HCEC 1CT (cell line): ENCODE measurements at places on chromosomes 11 and 22.
A peak's percentile ranks its signal among the peaks of the same experiment; 100 is the strongest.

- no peak for DNase-seq
These were observed 63.5 kb downstream of the BRD1 start for GRCh38 chr22:49764127-49764581.

- peak; percentile 53 for DNase-seq
These were observed 146.5 kb upstream of the RAG2 start for GRCh38 chr11:36744375-36745168.

GRCh38 chr22:32775957-32776356 is 25.5 kb upstream of the TIMP3 start:
- no peak for DNase-seq

DNA sequence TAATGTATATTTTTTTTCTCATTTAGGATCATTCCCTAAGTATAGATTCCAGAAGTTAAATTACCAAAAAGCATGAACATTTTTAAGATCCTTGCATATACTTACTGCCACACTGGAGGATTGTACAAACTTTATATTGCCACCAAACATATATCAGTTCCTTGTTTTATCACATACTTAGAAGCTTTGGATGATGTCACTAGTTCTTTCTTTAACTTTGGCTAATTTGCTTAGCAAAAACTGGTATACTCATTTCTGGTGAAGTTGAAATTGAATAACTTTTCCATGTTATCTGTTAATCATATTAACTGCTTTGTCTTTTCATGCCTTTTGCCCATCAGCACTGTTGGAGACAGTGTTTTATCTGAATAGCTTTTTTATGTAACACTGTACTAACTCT is 31.6 kb upstream of the PRDM10 start:
- DNase-seq, result no peak

DNA sequence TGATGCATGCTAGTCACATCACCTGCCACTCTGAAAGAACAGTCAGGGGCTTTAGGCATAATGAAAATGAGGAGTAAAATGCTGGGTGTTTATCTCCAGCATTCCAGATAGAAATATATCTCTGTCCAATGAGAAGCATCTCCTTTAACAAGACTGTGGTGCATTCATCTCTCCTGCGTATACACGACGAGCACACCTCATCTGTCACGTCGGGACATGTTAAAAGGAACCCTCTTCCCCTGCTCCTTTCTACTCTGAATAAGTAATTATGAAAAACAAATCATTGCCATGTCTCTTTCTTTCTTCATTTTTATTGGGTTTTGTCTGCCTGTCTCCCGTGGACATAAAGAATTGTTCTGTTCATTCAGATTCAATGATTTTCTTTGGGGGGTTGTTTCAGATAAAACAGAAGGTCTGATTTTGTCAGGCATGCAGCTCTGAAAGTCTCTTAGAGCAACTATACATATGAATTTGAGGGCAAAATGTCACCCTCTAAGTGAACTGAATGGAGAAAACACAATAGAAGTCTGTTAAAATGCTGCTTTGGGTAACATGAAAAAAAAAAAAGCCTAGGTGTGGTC is 195.0 kb downstream of the MAML2 start:
- no peak for DNase-seq

DNA sequence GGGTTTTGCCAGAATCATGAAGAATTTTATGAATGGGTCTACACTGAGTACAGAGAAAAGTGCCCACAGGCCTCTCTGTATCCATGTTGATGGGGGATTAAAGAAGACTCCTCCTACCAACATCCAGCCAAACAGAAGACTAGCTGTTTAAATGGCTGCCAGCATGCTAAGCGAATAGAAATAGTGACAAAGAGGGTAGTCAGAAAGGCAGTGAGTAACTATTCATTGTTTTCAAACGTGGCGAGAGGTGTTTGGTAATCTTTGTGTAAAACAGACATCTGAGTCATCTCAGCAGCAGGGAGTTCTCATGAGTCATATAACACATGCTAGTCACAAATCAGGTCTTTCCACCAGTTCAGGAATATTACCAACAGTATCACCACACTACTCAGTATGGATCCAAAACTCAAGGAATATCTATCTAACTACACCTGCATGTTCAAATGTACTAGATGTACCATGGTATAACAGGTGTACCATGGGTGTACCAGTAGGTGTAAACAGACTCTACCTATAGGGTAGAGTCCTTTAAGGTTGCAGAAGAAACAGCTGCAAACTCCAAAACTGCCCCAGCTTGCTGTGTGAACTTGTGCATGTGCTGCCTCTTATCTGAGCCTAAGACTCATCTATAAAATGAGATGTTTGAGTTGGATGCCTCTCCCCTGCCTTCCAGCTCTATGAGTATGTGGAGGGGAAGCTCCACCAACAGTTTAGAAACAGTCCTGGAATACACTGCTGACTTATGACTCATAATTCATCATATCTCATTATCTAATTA is 82.0 kb downstream of the SLC1A2 start:
- peak; percentile 100 for DNase-seq

- DNase-seq, result peak; percentile 67
These were observed 5.3 kb upstream of the AKIP1 start for GRCh38 chr11:8905528-8906165.

- DNase-seq, result no peak
These were observed 14.8 kb upstream of the FAM168A start for GRCh38 chr11:73612601-73613140.
